Natural killer cell treated with Interleukin-12 subunit alpha and Interleukin-12 subunit beta and Interleukin-15 and Interleukin-18, amount 100 ng/mL, for 72 hours (primary cell): ENCODE measurements at places on chromosomes 2 and 18. TPM values are rescaled to one million over a fixed set of nuclear protein-coding genes. Genes with fewer than 3 reads are reported as not detected.

GRCh38 chr18:27983780-27984179 lies 193.2 kb downstream of the CDH2 start:
- no peak for DNase-seq

- no peak for DNase-seq
Observed at GRCh38 chr2:217256251-217256650, 396.4 kb upstream of the TNP1 start.

GRCh38 chr2:24304098-24304497 lies 56.2 kb downstream of the ITSN2 start:
- no peak for DNase-seq

DNA sequence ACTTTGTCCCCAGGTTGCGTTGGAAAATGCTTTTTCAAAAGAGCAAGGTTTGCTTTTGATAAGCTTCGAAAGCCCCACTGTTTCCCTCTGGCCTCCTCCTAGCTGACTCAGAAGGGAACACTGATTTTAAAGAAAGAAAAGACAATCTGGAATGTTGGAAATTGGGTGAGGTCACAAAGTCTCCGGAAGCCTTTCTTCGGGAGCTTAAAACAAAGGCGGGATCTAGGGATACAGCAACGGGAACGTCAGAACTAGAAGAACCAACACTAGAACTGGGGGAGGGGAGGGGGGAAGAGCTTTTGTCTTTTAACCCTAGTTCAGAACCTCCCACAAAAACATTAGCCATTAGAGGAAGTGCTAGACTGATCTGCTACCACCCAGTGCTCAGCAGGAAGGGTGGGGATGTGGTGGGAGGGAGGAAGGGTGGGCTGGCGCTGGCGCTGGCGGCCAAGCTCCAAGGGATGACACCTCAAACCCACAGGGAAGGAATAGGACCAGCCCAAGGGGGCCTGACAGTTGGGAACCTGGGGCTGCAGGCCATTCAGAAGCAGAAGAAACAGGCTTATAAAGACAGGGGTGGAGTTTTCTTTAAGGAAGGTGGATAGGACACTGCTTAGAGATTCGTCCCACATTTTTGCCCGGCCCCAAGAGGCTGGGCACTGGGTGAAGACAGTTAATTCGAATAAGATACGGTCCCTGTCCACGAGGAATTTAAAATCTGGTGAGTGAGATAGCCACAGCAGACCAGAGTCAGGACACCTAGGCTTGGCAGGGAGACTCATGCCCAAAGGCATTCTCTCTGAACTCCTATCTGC lies 1.7 kb downstream of the TMSB10 start:
- no peak for DNase-seq

DNA sequence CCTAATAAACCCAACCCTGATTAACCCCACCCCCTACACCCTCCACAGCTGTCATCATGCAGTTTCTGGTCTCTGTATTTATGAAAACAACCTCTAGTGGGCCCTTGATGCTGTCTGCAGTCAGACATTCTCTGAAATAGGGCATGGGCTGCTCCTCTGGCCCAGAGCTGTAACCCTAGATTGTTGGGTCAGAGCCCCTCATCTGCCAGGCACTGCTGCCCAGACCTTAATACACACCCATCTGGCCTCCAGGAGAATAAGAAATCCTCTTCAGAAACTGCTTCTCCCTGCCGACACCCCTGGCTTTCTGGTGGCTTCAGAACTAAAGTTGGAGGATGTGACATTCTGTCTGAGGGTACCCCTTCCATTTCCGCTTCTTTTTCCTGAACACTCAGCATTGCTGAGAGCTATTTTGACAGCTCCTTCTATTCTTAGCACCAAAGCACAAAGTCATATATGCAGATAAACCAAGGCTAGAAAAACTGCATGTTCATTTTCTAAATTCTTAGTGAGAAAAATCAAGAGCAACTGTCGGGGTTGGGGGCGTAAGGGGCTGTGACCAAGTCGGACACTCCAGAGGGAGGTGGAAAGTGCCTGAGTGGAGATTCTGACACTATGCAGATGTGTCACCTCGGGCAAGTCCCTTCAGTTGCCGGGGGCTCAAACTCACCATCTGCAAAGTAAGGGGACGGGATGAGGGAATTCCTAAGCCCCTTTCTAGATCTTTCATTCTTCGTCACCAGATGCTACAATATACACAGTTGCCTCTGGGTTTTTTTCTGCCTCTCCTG lies 28.7 kb downstream of the SRSF7 start:
- DNase-seq = peak; percentile 80

GRCh38 chr18:51430538-51430937 lies 233.1 kb upstream of the MEX3C start:
- DNase-seq = no peak

The PRSS56 gene
- not detected for total RNA-seq

The ZNF521 gene
- not detected for total RNA-seq
